ENCODE measurements at places on chromosomes 5 and 9. TPM values are rescaled to one million over a fixed set of nuclear protein-coding genes. Genes with fewer than 3 reads are reported as not detected.

JAK2 gene
- 11.2 TPM for total RNA-seq

- no peak for DNase-seq
Measured at GRCh38 chr5:88884608-88884877, 1.6 kb upstream of the MEF2C start.

- no peak for DNase-seq
Measured at GRCh38 chr5:150338546-150338945, 19.0 kb upstream of the TCOF1 start.

- DNase-seq = no peak
Measured at GRCh38 chr5:59547731-59548130, 345.8 kb downstream of the PDE4D start.

Measured in PC-3 (cell line).